ENCODE measurements at places on chromosomes 4 and X.
A peak's percentile ranks its signal among the peaks of the same experiment; 100 is the strongest.

DNA sequence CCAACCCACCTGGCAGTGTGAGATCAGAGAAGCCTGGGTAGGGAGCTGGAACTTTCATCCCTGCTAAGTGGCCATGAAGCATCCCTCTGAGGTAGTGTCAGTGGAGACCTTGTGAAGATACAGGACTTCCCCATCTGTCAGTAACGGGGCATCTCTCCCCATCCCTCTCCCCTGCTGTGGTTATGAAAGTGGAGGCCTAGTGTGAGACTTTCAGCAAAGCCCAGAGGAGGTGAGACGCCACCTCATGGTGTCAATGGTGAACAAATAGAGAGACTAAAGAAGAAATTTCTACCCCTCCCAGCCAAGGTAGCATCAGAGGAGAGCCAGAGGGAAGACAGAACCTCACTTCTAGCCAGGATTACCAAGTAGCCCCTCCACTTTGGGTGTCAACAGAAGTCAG, 150.2 kb downstream of the VEGFC start:
- DNase-seq, result no peak

DNA sequence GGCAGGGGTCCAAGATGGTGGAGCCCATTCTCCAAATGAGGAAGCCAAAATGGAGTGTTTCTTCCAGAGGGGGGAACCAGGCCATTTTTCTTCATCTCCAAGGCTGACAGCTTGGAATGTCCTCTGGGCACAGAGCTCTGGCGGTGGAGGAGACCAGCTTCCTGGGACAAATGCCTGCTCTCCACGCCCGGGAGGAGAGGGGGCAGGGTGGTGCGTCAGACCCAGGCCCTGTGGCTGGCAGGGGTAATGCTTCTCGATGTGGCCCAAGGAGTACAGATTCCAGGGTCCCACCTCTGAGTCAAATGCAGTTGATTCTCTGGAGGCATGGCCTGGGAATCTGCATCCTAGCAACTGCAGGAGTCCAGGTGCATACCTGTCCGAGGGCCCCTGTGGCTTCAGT, 44.6 kb upstream of the ADRA2C start:
- no peak for DNase-seq

GRCh38 chrX:136491832-136492231, 4.1 kb downstream of the BRS3 start:
- DNase-seq, result no peak

DNA sequence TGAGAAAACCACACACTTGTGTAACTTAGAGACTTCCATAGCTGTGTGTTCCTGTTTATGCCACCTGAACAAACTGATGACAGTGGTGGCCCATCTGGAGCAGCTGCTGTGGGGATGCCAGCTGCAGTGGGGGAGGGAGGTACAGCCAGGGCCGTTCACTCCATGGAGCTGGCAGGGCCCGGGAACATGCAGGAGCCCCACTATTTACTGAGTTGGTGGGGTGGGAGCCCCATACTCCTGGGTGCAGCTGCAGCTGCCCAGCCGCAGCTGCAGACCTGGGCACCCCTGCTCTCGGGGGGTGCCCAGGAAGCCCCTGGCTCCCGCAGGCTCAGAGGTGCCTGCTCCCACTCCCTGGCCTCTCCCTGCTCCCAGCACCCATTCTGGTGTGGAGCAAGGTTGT, 398.6 kb upstream of the RASGEF1B start:
- DNase-seq, result no peak

GRCh38 chr4:23333556-23333945, 556.3 kb downstream of the PPARGC1A start:
- DNase-seq, result peak; percentile 66

DNA sequence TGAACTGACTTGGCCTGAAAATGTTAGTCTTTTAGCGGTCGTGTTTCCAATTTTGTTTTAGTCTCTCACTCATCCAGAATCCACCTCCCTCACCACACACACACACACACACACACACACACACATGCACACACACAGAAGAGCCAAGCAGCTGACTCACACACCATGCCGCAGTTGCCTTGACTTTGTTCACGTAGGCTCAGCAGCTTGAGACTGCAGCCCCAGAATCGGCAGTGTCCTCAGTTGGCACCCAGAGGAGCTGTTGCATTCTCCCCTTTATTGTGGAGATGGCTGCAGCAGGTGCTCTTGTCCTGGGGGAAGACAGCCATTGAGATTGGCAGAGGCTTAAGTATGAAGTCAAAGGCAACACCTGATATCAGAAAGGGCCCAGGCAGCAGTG, 20.9 kb upstream of the XPNPEP2 start:
- DNase-seq, result peak; percentile 83

DNA sequence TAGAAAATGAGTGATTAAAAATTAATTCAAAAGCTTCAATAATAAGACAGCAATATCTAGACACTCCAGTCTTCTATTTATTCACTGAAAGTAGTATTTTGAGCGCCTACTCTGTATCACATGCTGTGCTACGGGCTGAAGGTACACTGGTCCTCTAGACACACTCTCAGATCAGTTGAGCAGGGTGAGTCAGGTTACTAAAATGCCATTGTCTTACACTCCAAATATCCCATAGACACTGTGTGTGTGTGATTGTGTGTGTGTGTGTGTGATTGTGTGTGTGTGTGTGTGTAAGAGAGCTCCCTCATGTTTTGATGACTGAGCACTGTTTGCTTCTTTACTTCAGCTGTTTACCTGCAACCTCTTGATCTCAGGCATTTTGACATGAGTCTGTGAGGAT, 342.8 kb upstream of the BOD1L1 start:
- DNase-seq, result peak; percentile 44

DNA sequence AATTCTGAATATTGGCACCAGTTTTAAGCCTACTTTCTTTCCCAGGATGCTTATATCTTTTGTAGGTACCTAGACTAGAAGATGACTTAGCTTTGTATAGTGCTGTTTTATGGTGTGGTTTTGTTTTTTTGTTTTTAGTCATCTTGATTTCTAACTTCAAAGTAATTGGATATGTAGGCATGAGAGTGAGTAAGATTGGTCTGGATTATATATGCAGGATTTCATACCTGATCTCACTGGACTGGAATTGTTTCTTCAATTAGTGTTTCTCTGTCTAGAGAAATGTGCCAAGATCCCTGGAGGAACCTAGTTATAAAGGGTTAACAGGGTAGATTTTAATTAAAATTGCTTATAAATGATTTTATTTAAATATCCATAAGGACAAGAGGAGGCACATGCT, 23.1 kb downstream of the NAP1L5 start:
- DNase-seq, result peak; percentile 38

All from fibroblast of skin of right biceps (primary cell).